CD4-positive, alpha-beta T cell treated with Interferon gamma for 1 hour (primary cell): ENCODE measurements at places on chromosomes 6 and 20.

DNA sequence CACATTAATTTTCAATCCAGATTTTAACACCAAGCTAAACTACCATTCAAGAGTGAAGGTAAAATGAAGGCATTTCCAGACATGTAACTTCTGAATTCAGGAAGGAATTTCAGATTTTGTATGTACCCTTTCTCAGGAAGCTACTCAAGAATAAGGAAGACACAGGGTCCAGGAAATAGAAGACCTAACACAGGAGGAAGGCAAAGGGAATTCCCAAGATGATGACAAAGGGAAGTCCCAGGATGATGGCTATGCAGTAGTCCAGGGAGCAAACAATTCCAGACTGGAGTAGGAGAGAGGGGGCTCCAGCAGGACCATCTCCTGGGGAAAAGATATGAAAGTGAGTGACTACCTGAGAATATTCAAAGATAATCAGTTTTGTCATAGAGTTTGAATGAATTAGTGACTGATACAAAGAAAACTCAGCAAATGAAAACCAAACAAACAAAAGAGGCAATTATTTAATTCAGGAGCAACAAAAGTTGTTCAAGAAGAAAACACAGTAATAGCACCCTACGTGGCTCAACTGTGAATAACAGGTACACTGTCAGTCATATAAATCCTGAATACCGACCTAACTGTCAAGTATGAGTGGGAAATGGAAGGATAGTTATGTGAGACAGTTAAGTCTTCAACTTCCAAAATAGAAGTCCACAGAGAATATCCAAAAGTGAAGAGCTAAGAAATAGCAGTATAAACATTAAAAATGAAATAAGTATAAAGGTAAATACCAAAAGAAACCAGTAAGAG is 4.0 kb downstream of the RNF24 start:
- DNase-seq = no peak

GRCh38 chr6:96542702-96543101 is 20.2 kb upstream of the FHL5 start:
- no peak for DNase-seq

GRCh38 chr6:28980852-28981430 is 24.2 kb downstream of the ZNF311 start:
- peak; percentile 40 for DNase-seq

DNA sequence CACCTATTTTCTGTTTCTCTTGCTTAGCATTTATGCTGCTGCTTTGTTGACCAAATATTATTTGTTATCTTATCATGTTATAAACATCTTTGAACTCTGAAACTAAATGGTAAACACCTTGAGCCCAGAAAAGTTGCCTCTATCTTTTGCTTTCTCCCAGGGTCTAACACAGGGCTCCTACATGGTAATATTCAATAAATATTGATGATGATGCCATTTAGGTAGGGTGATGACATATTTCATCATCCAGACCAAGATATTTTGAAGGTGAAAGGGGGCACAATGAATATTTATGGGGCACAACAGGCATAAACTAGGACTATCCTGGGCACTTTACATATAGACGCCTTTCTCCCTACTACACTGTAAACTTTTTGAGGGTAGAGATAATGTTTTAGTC is 11.6 kb upstream of the ENPP4 start:
- DNase-seq = no peak

DNA sequence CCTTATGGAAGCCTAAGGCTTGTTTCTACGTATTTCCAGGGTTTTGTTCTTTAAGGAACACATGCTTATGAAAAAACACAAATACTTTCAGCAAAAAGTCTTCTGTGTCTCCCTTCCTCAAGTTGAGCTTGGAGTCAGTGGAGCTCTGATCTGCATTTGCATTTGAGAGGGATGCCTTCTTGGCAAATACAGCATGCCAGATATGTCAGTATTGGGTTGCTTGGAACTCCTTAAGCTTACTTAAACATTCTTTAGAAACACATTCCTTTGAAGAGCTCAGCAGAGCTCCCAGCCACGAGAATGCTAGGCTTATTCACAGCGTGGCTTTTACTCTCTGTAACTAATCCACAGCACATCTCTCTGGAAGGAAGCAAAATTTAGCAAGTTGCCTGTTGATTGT is 68.3 kb downstream of the ANKRD6 start:
- DNase-seq = no peak

DNA sequence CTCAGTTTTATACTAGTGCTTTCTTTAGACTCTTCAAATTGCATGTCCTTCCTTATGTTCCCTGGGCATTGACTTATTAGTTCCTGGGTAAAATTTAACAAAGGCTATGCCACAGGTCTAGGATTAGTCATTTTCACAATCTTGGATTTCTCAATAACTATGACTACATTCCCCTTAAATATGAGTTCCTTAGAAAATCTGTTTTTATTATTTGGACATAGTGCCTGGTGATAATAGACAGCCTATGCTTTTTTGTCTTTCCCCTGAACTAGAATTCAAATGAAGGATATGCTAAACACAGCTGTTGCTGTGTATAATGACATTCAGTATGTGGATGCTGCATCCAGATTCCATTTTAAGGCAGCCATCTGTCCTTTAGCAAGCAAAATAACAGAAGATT is 1252.8 kb upstream of the GJE1 start:
- DNase-seq = no peak

DNA sequence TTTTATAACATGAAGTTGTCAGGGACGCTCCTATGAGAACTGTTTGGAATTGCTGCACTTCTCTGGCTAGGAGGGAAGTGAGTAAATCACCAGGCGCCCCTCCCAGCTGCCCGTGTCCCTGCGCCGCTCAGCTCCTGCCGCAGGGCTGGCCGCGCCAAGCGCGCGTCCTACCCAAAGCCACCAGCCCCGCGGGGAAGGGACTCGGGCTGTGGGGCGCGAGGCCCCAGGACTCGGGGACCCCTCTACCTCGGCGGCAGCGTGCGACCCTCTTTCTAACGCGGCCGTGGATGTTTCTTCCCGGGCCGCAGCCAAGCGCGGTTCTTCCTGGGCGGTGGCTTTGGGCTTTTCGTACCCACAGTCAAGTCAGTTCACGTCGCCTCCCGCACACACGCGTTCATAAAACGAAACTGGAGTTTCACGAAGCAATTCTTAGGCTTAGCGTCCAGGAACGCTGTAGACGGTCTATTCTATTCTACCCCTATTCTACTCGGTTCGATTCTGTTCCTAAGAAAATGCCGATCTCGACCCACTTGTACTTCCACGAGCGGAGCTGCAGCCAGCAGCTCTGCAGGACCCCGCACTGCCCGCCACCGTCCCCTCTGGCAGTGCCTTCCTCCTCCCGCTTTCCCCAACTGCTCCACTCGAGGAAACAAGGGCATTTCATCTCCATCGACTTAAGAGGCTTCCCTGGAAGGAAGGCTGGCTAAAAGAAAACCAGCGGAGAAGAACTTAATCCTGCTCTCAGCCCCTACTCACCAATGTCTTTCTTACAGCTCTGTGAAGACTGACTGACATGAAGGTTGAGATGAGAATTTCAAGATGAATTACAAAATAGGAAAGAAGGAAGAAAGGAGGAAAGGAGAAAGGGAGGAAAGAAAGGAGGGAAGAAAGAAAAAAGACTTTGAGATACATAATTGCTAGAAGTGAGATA is 15.4 kb downstream of the FOXC1 start:
- no peak for DNase-seq

DNA sequence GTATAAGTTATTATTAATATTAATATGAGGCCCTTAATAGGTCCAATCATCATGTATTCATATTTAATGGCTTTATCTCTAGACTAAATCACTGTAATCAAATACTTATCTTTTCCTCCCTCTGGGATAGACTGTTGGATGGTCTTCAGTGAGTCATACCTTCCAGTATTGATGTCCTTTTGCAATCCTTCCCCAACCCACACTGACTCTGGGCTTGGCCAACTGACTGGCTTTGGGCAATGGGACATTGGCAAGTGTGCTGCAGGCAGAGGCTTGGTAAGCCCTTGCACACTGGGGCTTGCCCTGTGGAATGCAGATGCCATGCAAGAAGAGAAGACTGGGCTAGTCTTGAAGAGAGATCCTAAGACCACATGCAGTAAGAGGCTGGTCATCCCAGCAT is 136.6 kb downstream of the CCDC170 start:
- no peak for DNase-seq

GRCh38 chr6:156185113-156185512 is 592.1 kb upstream of the ARID1B start:
- no peak for DNase-seq

DNA sequence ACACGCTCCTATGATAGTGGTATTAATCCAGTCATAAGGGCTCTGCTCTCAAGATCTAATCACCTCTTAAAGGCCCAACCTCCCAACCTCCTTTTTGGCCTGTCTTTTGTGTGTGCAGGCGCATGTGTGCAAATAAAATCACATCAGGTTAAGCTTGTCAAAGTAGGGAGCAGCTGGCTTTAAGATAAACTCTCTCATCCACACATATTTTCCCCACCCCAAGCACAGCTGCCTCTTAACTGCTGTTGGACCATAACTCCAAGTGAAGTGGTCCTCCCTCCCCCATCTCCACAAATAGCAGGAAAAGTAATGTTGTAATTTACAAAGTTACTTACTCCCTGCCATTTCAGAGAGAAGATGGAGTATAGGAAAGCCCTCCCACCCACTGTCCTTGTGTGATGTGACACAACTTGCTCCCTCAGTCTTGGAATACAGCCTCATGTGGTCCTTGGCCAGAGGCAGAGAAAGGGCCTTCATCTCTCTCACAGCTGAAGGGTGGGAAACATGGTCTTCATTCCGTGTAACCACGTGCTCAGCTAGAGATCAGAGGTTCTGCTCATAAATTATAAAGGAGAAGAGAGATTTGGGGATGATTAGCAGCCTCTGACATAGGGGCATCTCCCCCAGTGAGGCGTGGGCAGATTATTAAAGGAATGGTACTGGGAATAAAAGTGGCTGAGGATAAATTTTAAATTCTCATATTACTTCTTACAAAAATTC is 74.8 kb upstream of the TPD52L1 start:
- no peak for DNase-seq

DNA sequence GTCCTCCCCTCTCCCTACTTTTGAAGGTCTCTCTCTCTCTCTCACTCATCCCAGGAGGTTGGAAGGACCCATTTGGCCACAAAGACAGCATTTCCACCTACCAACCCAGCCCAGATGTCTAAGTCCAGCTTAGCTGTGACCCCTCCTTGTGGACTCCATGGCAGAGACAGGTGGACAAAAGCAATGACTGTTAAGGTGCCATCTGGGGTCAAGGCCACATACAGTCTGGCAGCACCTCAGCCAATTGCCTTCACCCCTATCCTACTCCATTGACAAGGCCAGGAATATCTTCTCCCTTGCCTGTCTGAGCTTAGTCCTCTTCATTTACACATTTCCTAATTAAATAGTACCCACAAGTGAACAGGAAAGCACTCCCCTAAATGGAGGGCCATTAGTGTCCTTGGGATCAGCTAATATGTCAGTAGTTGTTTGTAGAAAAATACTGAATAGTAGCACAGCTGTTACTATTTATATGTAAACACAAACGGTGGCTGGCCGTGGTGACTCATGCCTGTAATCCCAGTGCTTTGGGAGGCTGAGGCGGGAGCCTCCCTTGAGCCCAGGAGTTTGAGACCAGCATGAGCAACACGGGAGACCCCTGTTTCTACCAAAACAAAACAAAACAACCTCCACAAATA is 28.8 kb downstream of the GCM1 start:
- no peak for DNase-seq

- DNase-seq = no peak
Observed at GRCh38 chr6:163486821-163487220, 72.3 kb downstream of the QKI start.

GRCh38 chr6:147361311-147361981 is 147.0 kb upstream of the SAMD5 start:
- DNase-seq = no peak

GRCh38 chr6:85362652-85363310 is 87.1 kb upstream of the NT5E start:
- DNase-seq = no peak

DNA sequence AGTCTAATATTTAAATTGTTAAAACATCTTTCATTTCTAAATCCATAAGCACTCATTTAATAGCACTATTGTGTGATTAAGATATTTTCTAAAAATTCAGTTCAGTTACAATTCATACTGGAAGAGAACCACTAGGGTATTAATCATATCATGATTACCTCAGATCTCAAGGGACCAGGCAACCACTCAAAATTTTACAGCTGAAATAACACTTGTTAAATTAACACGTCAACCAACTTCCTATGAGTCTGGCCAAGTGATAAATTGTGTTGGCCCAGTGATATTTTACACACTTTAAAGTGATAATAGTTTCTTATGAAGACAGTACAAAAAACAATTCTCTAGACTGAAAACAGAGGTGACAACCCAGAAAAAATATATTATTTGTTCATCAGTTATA is 869.0 kb upstream of the ADGRB3 start:
- DNase-seq = no peak

DNA sequence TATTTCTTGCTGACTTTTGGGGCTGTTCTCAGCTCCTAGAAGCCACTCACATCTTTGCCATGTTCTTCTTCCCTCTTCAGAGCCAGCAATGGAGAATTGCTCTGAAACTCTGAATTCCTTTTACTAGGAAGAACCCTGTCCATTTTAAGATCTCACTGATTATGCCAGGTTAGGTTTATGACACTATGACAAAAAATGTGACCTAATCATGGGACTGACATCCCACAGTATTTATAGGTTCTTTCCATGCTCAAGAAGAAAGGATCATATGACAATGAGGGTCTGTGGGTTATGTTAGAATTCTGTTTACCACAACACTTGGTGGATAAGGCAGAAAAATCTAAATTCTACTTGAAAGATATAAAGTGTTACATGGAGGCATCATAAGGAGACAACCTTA is 263.3 kb upstream of the CITED2 start:
- DNase-seq = no peak

GRCh38 chr6:77040568-77041195 is 422.6 kb downstream of the HTR1B start:
- no peak for DNase-seq

DNA sequence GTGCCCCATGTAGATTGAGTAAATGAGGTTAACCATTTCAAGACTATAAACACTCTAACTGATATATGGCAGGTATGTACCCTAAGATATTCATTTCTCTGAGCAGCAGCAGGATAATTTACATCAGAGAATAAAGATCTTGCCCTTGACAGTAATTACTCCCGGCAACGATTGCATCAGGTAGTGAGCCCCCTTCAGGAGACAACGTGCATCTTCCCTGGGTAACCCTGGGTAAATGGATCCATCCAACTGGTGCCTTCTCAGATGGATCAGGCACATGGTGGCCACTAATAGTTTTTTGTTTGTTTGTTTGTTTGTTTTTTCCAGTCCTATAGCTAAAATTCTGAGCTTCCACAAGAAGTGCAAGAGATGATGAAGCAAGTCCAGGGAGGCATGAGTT is 469.4 kb upstream of the SLC35B3 start:
- DNase-seq = no peak

GRCh38 chr6:94217836-94218235 is 798.5 kb upstream of the EPHA7 start:
- DNase-seq = no peak

GRCh38 chr20:49880177-49880576 is 35.2 kb downstream of the SPATA2 start:
- DNase-seq = no peak

DNA sequence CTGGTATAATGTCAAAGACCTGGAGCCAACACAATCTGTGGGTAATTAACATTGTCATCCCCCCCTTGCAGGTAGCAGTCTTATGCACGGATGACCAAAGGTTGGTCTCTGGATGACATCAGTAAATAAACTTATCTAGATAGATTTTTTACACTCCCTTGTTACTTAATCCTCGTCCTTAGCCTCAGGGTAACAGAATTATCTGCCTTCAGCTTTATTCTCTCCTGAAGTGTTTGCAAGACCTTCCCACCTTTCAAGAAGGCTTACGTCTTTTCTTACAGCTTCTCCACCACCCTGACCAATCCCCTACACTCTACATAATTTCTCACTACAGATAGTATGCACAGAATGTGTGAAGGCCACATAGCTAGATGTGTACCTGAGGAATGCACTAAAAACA is 434.8 kb upstream of the HTR1E start:
- no peak for DNase-seq
